Activated T-helper 17 cell treated with anti-CD3 and anti-CD28 coated beads, Interleukin-2, amount 50 U/mL, for 72 hours (primary cell): ENCODE measurements at places on chromosomes 6 and 20. TPM values are rescaled to one million over a fixed set of nuclear protein-coding genes. Genes with fewer than 3 reads are reported as not detected.

DNA sequence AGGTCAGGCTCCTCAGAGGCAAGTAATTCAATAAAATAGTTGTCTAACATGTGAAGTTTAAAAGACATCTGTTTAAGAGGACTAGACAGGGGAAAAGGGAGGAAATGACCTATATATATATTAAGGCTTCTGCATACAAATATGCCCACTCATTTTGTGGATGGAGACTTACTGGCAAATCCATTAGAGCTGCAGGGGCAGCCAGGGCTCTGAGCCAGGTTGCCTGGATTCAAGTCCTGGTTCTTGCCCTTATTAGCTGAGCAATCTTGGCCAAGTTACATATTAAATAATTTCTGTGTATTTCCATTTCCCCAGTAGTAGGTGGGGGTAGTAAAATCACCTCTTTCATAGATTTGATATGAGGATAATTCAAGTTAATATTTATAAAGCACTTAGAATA, 287.0 kb upstream of the RIMS1 start:
- no peak for ATAC-seq

DNA sequence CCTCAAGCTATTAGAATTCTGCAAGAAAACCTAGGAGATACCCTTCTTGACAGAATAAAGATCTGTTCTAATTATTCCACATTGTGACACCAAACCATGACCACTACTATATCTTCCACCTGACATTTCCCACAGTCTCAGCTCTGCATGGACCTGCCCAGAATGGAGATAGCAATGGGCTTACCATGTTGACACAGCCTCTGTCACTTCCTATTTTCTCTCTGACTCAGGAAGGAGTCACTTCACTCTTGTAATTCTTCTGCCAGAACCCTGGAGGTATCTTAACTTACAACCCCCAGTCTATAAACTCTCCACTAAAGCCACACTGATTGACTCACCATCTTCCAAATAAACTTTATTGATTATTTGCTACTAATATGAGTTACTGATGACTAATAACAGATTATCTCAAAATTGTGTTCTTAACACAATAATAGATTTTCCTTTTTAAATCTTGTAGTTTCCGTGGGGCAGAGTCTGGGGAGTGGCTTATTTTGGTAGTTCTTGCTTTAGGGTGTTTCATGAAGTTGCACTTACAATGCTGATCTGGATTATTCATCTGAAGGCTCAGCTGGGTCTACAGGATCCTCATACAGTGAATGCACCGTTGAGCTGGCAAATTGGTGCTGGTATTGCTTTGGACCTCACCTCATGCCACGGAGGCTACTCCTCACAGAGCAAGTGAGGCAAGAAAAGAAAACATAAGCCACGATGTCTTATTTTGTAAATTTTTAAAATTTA, 869.9 kb downstream of the KIF16B start:
- ATAC-seq = no peak

DNA sequence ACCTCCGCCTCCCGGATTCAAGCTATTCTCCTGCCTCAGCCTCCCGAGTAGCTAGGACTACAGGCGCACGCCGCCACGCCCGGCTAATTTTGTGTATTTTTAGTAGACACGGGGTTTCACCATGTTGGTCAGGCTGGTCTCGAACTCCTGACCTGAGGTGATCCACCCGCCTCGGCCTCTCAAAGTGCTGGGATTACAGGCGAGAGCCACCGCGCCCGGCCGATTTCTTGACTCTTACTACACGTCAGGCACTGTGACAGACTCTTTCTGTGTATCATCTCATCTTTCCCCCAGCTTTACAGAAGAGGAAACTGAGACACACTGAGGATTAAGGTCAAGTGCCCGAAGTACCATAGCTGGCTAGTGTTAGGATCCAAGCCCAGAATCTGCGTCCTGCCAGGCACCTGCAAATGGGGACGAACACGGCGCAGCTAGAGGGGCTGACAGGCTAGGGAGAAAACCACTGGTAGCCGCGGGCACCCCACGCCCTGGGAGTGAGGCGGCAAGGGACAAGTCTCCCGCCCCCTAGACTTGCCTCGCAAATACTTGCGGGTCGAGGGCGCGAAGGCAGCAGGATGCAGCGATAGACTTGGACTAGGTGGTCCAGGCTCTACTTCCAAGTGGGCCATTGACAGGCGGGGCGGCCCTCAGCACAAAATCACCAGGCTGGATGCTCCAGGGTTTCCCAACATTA, 1.1 kb upstream of the TAF8 start:
- no peak for ATAC-seq

GRCh38 chr6:159137676-159138075, 31.5 kb upstream of the FNDC1 start:
- no peak for ATAC-seq

DNA sequence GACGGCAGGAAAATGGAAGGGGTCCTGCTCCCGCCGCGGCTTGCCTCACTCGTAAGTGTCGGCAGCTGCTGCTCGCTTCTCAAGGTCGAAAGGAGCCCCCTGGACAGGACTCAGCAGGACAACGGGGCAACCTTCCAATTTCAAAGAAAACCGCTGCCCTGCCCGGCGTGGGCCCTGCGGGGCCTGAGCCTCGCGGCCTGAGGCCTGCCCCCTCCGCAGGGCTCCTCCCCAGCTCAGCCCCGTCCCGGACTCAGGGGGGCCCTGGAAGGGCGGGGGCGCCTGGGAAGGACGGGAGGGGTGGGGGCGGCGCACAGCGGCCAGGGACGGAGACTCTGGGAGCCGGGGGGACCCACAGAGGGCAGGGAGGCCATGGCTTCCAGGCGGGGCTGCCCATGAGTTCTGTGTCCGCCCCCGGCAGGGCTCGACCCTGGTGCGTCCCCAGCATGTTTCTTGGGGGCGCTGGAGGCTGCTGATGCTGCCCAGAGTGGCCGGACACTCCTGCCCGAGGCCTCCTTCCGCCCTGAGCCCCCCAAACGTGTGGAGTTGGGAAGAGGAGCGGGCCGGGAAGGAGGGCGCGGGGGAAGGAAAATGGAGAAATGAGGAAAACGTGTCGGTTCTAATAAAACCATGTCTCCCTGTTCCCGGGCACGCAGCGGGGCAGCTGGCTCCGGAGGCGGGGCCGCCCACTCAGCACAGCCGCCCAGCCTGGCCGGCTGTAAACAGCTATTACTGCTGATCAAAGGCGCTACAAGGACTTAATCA, 114.6 kb downstream of the DLL1 start:
- no peak for ATAC-seq

GRCh38 chr20:54004445-54004844, 65.9 kb downstream of the BCAS1 start:
- ATAC-seq = peak; percentile 78

GRCh38 chr20:59939052-59939878, 840 bp downstream of the PPP1R3D start:
- ATAC-seq = no peak

GRCh38 chr6:7086488-7086887, 21.3 kb upstream of the RREB1 start:
- ATAC-seq = peak; percentile 67

GRCh38 chr6:11514672-11515071, 22.9 kb upstream of the TMEM170B start:
- ATAC-seq = no peak

GRCh38 chr6:162442687-162443086, 284.9 kb downstream of the PRKN start:
- no peak for ATAC-seq

DNA sequence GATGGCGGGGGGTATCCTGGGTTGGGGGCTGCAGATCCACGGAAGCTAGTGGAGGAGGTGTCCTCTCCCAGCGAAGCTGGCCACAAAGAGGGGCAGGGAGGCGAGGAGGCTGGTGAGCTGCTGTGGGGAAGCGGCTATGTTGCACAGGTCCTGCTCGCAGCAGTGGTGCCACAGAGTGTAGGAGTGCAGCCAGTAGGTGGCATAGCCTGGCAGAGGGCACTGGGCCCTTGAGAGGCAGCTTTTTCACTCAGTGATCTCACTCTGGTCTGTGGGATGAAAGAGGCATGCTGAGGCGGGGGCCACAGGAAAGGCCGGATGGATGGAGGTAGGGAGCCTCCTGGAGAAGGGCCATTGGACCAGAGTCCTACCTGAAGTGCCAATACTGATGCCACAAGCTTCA, 2.9 kb upstream of the LY6G6D start:
- ATAC-seq = no peak

GRCh38 chr6:155171747-155172449, 91.9 kb upstream of the CLDN20 start:
- ATAC-seq = no peak

DNA sequence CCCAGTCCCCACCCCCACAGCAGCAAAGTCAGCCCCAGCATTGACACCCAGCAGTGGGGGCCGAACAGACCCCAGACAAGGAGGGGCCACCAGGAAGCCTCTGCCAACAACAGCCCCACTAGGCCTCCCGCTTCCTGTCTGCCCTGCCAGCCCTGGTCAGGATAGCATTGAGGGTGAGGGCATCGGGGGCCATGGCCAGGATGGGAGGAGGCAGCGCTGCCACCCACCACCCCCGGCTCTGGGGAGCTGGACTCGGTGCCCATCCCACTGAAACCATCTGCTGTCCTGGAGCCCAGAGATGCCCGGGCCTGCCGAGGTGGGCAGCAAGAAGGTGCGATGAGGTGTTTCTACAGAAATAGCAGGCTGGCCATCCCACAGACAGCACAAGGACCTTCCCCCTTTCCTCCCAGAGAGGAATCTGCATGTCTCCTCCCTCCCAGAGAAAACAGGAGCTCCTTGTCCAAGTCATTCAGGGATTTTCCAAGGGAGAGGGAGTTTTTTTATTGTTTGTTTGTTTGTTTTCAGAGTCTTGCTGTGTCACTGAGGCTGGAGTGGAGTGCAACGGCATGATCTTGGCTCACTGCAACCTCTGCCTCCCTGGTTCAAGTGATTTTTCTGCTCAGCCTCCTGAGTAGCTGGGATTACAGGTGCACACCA, 62.1 kb upstream of the BHLHE23 start:
- no peak for ATAC-seq

DNA sequence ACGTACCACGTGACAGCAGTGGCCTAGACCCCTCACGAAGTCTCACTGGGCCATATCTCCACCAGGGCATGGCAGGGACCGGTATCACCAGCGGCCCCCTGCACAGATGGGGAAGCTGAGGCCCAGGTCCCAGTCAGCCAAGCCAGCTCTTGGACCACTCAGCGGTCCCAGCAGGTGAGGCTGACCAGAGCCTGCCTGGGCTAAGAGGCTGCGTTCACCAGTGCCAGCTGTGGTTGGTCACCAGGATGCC, 2.6 kb upstream of the MRGBP start:
- ATAC-seq = no peak

GRCh38 chr20:40838509-40838908, 149.5 kb upstream of the MAFB start:
- ATAC-seq = no peak

- no peak for ATAC-seq
These were observed 20.3 kb downstream of the ANKS1A start for GRCh38 chr6:34909320-34909883.

GRCh38 chr6:134979142-134979541, 29.2 kb upstream of the ALDH8A1 start:
- ATAC-seq = peak; percentile 87

DNA sequence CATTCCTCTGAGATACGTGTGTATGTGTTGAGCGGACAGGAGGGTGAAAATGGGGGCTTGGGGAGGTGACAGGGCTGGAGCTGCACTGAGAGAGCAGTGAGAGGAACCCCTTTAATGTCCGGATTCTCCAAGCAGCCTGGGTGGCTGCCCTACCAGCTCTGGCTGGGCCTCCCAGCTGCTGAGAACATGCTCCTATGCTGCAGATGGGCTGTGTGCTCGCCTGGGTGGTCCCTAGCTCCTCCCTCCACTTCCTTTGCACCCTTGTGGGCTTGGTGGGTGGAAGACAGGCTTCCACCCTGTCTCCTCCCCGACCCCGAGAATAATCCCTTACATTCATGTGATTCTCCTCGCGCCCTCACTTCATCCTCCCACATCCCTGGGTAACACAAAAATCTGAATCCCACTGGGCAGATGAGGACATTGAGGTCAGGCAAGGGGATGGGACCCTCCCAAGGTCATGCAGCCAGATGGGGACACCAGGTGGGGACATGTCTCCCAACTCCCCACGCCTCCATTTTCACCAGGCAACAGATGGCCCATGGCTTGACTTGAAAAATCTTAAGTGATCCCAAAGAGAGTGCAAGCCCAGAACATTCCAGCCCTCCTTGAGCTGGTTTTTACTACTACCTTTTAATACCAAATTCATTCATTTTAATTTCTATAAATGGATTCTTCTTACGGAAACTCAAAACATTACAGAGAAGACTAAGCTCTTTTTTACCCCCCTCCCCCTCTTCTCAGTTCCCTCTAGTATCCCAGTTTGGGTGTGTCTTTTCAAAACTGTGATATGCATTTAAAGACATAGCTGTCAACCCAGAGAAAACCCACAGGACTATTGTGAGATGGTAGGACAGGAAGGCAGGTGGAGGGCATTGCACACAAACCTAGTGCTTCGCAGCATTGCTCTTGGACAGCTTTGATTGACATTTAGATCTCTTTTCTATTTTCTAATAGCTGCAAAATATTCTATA, 5.0 kb upstream of the PDRG1 start:
- no peak for ATAC-seq

DNA sequence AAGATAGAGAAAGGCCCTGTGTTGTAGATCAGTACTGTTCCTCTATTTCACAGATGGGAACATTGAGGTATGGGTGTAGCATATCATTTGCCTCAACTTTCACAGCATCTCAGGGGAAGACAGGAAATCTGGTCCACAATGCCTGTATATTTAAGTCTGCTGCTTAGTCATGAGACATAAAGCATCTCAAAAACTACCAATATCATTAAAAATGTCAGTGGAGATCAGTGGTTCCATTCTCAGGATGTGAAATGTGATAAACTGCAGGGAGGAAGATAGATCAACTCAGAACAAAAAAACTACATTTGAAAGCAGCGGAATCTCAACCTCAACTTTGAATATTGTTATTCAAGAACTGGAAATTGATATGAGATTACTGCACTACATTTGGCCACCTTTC, 192.9 kb upstream of the PREP start:
- ATAC-seq = no peak

- no peak for ATAC-seq
These were observed 124.4 kb upstream of the EDN1 start for GRCh38 chr6:12165722-12166280.

DNA sequence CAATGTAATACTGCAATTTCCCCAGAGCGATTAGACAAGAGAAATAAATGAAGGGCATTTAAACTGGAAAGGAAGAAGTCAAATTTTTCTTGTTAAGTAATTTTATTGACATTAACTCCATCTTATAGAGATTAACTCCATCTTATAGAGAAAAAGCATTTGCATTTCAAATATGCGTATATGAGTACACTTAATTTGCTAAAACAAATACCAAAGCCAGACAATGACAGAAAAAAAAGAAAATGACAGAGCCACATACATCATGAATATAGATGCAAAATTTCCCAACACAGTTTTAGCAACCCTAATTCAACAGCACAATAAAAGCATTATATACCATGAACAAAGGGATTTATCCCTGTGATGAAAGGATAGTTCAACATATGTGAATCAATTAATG, 1293.1 kb upstream of the EYS start:
- ATAC-seq = no peak

- no peak for ATAC-seq
These were observed 208.7 kb downstream of the PRL start for GRCh38 chr6:22087960-22088706.

GRCh38 chr20:57471496-57472372, 53.2 kb downstream of the CTCFL start:
- ATAC-seq = no peak

Gene VSTM2L
- total RNA-seq = not detected

Gene FILIP1
- not detected for total RNA-seq

Gene CHRNA4
- total RNA-seq = not detected

Gene LTB
- 395 TPM for total RNA-seq

Gene SLC16A10
- total RNA-seq = 3.8 TPM

Gene AGER
- 19.3 TPM for total RNA-seq

Gene MLIP
- total RNA-seq = not detected
